ENCODE measurements at places on chromosomes 3 and 15.

GRCh38 chr3:117104792-117105191 is 395.2 kb downstream of the TUSC7 start:
- no peak for DNase-seq

- DNase-seq = no peak
These were observed 19.6 kb downstream of the PARP6 start for GRCh38 chr15:72252663-72253299.

GRCh38 chr15:30990446-30991254 is 778 bp downstream of the MTMR10 start:
- no peak for DNase-seq

- DNase-seq = no peak
These were observed 79.6 kb upstream of the RPL32 start for GRCh38 chr3:12920967-12921366.

DNA sequence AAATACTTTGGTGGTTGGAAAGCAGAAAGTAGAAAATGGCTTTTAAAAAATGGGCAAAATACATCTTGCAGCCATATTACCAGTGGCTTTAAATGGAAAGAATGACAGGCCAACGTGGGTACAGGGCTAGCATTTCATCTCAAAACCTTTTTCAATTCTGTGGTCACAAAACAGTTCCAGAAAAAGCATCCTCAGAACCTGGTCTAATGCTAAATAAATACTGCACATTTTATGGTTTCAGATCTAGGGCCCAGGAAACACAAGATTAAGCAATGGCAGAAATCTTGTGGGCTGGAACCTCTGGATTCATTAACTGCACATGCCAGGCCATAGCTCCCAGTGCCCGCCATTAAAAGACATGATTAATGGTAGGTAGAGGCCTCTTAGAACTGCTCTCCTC is 470.2 kb upstream of the RASGRP1 start:
- no peak for DNase-seq

DNA sequence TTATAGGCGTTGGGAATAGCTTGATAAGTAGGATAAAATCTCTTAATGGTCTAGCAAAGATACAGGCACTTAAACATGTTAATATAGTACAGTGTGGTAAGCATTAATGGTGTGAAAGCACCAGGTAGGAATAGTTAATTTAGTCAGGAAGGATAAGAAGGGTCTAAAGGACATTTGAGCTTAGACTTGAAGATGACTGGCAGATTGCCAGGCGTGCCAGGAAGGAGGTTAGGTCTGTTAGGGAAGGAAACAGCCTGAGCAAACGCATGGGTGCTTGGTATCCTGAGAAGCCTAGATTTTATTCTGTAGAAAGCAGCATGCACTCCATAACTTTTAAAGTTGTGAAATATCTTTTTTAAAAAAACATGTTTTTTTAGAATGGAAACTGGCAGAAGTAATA is 17.7 kb downstream of the SEC62 start:
- DNase-seq = no peak

- DNase-seq = no peak
These were observed 76.0 kb downstream of the WWTR1 start for GRCh38 chr3:149581681-149582370.

Data from stimulated activated CD4-positive, alpha-beta T cell treated with anti-CD3 and anti-CD28 coated beads, Interleukin-2, amount 100 ng/mL, for 48 hours (primary cell).